ENCODE measurements at places on chromosomes 2 and 18.

DNA sequence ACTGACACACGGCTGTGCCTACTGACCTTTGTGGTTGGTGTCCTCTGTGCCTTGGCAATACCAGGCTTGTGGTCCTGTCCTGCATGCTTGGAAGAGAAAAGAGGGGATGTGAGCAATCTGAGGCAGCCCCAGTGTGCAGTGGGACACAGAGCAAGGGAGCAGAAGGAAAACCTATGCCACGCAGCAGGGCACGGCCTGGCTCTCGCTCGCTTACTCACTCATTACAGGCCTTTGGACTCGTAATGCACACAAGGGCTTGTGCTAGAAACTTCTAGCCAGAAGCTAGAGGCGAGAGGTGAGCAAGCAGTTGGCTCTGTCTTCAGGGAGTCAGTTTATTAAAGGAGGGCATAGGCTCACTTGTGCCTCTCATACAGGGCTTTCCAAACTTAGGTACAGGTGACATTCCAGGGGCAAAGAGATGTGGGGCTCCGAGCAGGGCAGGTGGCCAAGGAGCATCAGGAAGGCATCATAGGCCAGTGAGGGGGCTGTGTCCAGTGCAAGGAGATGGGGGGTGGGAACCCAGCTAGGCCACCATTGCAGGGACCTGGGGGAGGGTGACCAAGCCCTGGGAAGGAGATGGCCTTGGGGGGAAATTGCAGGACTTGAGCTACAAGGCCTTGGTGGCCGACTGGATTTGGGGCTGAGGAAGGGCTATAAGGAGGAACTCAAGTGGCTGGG, 100.8 kb downstream of the DYSF start:
- no peak for DNase-seq

GRCh38 chr2:222728621-222729020, 57.2 kb downstream of the MOGAT1 start:
- no peak for DNase-seq

DNA sequence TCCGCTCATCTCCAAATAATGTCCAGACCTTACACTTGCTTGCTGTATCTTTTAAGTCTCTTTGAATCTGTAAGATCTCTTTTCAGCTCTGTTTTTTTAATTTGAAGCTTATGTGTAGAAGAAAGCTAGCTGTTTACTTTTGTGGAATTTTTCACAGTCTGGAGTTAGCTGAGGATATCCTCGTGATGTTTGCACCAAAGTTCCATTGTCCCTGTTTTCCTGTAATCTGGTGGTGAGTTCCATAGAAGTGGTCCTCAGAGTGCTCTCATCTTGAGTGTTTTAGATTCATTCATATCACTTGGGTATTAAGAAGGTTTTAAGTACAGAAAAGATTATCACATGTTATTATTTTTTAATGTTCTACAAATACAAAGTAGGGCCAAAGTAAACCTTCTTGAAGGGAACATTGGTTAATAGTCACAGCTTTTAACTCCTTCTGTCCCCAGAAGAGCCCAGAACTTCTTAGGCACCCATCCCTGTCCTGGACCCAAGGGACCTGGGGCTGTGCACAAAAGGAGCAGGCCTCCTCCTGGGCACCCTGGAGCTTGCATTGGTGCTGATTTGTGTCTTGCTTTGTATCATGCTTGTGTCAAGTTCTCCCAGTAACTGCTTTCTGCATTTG, 15.0 kb downstream of the MLPH start:
- DNase-seq, result no peak

- DNase-seq, result peak; percentile 40
These were observed at the start of gene MAPK4 for GRCh38 chr18:50559752-50560680. TSS of gene MAPK4 (plus strand) at chr18:50560087. CDS start at chr18:50663959, 103,872 bp downstream.

GRCh38 chr18:73597832-73598615, 549.6 kb downstream of the FBXO15 start:
- DNase-seq, result no peak

DNA sequence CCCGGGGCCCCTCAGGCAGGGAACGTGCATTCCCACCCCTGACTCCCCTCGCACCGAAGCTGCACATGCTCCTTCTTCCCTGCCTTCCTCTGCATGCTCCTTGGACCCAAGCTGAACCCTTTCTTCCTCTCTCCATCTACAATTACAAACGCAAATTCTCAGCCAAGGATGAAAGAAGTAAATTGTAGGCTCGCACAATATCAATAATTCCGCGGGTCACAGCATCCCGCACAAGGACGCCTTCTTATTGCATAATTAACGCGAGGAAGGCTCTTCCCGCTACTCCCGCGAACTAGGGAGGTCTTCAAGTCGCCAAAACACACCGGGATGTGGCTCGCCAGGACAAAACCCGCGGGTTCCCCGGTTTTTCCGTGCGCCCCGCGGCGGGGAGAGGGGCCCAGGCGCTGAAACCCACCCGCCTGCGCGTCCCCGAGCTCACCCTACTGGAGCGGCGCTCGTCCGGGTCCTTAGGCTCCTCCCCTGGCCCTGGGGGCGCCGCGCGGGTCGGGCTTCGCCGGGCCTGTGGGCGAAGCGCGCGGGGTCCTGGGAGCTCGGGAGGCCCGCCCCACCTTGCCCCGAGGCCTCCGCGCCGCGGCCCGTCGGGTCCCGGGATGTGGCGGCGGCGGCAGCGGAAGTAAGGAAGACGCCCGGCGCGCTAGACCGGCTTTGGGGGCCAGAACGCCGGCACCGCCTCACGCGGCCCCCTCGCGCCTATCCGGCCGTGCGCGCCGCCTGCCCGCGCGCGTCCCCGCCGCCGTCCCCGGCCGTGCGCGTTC, at the start of gene CHST10:
Gene CHST10, minus strand, starts transcription at position 734 of the 776 bp plus-strand sequence. CDS start 10,993 bp downstream, outside the sequence.
- peak; percentile 81 for DNase-seq

DNA sequence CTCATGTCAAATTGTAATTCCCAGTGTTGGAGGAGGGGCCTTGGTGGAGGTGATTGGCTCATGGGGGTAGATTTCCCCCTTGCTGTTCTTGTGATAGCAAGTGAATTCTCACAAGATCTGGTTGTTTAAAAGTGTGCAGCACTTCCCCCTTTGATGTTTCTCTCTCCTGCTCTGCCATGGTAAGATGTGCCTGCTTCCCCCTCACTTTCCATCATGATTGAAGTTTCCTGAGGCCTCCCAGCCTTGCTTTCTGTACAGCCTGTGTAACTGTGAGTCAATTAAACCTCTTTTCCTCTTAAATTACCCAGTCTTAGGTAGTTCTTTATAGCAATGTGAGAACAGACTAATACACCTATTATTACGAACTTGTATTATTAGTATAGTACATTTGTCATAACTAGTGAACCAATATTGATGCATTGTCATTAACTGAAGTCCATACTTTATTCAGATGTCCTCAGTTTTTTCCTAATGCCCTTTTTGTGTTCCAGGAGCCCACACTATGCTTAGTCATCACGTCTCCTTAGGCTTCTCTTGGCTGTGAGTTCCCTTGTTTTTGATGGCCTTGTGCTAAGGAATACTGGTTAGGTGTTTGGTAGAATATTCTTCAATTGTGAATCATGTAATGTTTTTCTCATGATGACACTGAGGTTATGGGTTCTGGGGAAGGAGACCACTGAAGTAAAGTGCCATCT, 4.5 kb upstream of the MAP3K2 start:
- DNase-seq, result no peak

GRCh38 chr2:1282552-1282951, 130.7 kb upstream of the TPO start:
- DNase-seq, result no peak

GRCh38 chr2:36163520-36164254, 191.9 kb upstream of the CRIM1 start:
- no peak for DNase-seq

DNA sequence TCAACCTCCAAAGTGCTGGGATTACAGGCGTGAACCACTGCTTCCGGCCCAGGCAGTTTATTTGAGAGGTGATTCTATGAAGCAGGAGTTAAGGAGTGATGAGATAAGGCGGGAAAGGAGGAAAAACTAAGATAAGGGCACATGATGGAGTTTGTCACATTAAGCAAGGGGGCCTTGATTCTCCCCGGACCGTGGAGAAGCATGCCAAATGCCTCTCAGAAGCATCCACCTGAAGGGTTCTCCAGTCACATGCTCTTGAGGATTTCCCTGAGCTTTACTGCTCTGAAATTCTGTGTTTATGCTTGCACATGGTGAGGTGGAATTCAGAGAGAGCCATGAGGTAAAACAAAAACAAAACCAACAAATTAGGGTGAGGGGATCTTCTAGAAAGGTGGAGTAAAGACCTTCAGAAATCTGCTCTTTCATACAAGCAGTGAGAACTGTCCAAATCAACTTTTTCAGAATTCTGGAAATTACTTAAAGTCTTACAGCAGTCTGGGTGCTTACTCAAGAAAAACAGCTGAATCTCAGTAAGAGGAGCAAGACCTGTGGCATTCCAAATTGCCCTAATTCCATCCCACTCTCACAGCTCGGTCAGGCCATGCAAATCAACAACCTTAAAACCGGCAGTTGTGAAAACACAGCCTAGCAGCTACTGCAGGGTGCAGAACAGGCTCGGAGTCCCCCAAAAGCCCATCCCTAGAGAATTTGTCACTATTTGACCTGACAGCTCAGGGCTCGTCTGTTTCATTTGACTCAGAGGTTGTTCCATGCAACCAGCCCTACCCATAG, 69.1 kb upstream of the CTLA4 start:
- DNase-seq, result no peak

GRCh38 chr2:204842661-204843485, 297.6 kb downstream of the PARD3B start:
- DNase-seq, result no peak

DNA sequence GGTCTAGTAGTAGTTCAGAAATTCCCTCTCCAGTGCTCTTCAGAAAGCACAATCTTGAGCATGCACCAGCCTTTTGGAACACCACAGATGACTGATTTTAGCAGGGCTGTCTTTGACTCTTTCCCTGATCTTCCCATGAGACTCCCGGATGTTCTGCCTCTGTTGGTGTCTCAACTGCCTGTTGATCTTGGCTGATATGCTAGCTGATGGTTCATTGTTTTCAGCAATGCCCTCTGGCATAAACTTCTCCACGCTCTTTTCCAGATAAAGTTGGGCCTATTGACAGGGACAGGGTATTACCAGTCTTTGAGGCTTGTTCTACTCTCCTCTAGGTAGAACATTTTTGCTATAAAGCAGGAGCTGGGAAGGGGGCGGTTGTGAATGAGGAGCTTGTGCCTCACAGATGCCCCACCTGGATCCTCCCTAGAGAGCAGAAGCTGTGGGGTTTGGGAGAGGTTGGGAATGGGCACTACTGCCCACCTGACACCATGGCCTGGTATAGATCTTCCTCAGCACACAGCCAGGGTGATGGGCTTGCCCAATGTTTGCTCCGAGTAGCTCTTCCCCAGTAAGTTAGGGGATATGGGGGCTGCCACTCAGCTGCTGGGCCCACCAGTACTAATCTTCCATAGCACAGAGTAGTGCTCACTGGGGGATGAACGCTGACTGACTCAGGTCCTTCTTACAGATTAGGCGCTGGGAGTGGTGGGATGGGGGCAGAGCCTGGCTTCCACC, 111.3 kb downstream of the PTGR3 start:
- DNase-seq, result no peak
